Activated CD8-positive, alpha-beta memory T cell treated with anti-CD3 and anti-CD28 coated beads, Interleukin-2, amount 10 ng/mL, durations not matched to agents 7 days and 5 days (primary cell): ENCODE measurements at places on chromosomes 6 and 20. TPM values are rescaled to one million over a fixed set of nuclear protein-coding genes. Genes with fewer than 3 reads are reported as not detected.

DNA sequence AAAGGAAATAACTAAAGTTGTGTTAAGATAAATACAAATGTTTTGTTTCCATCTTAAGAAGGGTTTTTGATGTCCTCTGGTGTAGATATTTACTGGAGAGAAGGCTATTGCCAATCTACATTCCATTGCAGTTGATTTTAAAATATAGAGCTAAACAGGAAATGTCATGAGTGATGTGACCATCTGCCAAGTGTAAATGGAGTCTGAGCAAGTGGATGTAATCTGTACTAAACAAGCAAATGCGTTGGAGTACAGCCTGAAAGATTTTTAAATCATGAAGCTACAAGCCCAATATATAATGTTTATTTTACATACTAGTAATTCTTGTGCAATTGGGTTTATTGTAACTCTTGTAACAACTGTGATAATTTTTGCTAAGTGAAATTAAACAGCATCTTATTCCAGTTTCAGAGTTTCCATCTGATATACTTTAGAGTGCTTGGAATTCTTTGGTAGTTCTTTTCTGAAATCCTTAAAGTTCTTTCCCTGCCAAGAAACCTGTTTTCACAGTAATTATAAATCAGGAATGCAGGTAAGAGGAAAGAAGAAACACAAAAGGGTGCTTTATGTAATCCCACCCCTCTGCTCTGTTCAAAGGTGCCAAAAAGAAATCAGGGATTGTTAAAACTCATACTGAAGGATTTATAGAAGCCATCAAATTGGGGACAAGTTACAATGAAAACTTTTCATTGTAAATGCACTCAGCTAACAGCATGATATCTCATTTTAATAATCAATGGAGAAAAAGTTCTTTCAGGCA lies 47.2 kb upstream of the FLRT3 start:
- no peak for DNase-seq

GRCh38 chr20:33569802-33570391 lies 80.0 kb downstream of the CBFA2T2 start:
- DNase-seq: no peak

DNA sequence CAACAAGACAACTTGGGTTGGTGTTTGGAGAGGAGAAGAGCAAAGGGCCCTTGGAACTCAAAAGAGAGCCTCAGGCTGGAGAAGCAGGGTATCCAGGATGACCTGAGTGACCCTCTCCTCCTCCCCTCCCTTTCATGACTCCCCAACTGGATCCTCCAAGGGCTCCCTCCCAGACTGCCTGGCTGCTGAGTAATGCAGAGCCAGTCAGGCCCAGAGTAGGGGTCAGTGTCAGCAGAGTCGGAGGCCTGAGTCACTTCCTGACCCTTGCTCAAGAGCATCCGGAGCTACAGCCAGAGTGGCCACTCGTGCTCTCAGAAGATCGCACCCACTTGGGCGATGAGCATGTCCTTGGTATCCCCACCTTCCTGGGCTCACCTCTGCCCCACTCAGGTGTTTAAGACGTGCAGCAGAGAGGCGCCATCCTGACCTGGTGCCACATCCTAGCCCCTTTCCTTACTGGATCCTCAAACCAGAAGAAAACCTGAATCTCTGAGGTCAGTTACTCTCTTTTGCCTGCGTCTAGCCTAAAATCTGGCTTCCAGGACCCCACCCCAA lies 2.8 kb upstream of the MAPK13 start:
- DNase-seq: no peak

GRCh38 chr6:42316981-42317380 lies 99.3 kb upstream of the MRPS10 start:
- DNase-seq: no peak

- DNase-seq: no peak
These were observed 561.8 kb upstream of the AGPAT4 start for GRCh38 chr6:161835500-161836215.

Gene B3GALT4
- total RNA-seq: 14.0 TPM

Gene PLCB4
- not detected for total RNA-seq

GRCh38 chr20:16926626-16927430 lies 178.7 kb downstream of the OTOR start:
- DNase-seq: no peak

DNA sequence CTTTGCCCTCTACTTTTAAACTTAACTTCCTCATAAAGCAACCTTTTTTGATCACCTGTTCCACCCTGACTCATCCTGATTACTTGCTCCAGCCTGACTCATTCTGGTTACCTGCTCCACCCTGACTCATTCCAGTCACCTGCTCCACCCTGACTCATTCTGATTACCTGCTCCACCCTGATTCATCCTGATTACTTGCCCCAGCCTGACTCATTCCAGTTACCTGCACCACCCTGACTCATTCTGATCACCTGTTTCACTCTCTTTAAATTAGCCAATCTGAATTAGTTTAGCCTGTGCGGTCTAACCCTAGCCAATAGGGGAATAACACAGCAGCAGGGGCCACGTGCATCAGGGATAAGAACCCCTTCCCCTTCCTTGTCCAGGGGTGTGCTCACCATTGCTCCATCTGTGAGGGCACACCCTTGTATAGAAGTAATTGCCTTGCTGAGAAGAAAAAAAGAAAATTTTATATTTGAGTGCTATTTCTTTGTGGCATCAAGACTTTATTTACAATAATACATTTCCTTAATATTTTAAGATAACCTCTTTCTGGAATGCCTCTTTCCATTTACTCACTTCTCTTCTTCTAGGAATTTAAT lies 17.9 kb downstream of the HLA-G start:
- peak; percentile 77 for DNase-seq

DNA sequence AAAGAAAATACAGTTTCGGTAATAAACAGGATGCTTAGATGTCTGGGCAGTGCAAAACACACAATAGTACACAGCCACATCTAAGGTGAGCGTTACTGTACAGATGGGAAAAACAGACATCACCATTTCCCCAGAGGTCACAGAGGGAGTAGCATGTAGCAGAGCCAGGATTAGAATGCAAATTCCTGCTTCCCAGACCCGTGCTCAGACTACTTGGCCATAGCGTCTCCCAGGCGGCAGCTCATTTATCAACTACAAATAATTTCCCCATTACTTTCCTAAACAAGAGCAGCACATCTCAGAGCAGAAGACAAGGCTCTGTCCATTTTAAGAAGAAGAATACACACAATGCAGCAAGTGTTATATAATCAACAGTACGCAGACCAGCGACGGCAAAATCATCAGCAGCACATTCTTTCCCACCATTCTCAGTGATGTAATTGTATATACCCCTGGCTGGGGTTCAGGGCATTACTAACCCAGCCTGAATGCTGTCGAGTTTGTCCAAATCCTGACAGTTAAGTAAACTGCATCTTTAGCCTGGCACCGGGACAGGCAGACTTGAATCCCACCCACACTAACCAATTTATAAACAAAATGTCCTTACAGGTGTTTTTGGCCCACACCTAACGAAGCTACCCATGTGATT lies 61.9 kb downstream of the CNKSR3 start:
- no peak for DNase-seq

DNA sequence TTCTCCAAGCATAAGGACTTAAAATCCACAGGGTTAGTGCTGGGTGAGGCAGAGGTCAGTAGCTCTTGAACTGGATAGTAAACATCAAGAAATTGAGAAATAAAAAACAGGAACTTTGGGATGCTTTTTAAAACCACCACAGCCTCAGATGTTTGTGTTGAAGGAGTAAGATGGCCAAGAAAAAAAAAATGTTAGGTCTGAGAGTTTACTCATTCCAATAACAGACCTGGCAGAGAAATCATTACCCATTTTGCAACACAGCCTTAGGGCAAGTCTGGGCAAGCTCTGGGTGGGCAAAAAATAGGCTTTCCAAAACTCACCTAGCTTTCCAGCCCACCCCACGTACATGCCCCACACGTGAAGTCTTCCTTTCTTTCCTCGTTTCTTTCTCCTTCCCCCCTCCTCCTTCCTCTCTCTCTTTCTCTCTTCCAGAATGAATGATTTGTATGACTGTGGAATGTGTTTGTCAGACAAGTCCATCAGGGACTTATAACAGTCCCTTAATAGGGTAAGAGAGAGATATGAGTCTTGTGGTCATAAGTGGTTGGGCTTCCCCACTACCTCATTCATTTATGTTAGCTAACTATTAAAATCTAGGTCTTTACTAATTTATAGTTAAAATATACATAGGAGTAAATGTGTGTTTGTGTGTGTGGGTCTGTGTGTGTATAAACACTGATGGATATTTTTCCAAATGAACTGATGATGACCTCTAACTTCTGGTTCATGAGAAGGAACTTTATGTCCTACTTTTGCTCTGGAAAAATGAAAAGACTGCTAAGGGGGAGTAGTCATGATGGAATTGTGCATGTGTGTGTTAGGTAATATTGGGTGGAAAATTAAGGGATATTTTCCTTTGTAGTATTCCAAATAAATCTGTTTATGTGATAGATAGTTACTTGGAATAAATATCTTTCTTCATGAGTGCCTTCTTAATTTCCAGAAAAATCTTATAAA lies 18.0 kb upstream of the DSE start:
- DNase-seq: no peak

DNA sequence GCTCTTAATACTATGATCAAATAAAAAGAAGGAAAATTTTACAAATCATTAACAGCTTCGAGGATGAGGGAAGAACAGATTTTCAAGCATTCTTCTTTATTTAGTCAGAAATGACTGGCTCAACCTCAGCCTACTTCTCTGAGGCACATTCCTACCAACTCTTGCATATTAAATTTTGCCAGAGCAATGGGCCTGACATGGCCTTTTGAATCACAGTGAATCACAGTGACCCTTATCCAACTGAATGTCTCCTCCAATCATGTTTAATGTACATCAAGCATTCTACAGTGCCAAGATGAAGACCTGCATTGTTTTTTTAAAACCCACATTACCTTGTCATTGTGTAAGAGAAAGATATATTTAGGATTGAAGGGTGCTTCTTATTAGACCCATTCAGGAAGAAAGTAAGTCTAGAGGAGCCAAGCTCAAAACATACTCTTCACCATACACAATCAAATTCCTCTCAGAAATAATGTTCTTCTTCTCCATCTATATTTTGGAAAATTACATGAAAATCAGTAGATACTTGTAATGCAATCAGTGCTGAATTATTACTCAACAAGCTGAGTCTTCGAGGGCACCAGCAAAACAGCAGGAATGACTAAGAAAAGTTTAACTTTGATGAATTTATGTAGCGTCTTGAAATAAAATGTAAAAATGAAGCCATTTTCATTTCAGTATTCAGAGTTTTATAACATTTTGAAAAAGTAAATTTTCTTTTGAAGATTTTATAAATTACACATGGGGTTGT lies 44.1 kb upstream of the MOXD1 start:
- DNase-seq: no peak

- no peak for DNase-seq
These were observed 34.7 kb downstream of the MTRES1 start for GRCh38 chr6:107062691-107063090.

DNA sequence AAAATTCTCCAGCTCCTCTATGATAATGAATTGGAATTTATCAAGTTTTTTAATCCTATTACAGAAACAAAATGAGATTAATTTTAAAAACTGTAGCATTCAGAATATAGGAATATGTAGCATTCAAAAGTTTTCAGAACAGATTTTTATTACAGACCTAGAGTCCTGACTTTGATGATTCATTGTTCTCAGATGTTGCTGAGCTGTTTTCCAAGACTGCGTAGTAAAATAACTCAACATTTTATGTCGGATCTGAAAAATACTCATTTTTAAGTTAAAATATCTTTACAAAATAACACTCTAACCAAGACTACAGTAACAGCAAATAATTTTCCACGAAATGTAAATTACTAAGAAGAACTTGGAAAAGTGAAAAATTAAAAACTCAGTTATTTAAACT lies 67.1 kb downstream of the SYCP2 start:
- no peak for DNase-seq

Gene FAM83C
- total RNA-seq: not detected

- DNase-seq: no peak
These were observed 57.3 kb upstream of the CNKSR3 start for GRCh38 chr6:154567695-154568220.

- DNase-seq: peak; percentile 33
These were observed 76.8 kb upstream of the CD93 start for GRCh38 chr20:23162887-23163286.

Gene CCM2L
- total RNA-seq: not detected

DNA sequence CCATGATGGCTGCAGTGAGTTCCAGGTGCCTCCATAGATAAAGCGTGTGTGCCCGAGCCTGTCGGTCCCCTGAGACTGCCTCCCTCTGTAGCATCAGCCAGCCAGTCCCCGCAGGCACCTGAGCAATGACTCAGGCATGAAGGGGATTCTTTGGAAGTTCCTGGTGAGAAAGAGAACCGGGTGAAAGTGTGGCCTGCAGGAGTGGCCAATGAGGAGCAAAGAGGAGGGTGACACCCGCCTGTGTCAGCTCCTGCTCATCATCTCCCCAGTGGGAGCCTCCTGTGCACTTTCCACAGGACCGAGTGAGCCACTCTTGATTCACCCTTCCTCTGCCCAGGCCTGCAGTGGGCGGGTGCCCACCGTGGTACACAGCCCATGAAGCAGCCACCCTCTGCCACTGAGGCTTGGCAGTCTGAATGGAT lies 71.2 kb upstream of the PTPN1 start:
- DNase-seq: no peak

Gene HSPA1B
- total RNA-seq: 64.6 TPM

GRCh38 chr6:47767102-47767501 lies 14.7 kb upstream of the OPN5 start:
- no peak for DNase-seq

DNA sequence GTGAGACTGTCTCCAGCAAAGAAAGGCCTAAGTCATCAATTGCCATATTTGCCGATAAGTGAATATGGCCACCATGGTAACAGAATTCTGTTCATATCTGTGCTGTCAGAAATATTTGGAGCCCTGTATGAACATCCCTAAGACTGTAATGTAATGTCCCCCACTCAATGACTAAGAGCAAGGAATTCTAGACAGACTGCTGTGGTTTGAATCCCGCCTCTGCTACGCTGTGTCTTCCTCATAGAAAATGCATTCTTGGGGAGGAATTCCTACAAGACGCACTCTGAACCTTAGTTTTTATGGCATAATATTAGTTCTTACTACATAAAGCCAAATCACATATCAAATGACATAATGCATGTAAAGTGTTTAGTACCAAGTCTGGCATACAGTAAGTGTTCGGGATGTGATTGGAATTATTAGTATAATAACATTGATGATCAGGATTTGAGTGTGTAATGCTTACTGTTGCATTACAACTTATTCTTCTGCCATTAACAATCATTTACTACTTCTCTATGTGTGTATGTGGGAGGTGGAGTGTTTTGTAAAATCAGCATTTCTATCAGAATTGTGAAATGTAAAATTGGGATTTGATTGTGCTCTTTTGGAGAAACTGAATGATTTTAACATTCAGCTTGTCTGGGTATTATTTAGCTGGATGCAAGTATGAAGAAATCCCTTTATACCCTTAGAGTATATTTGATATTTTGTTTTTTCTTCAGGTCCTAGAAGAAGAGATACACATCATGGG lies 103.0 kb downstream of the OLIG3 start:
- no peak for DNase-seq
